ENCODE measurements at places on chromosomes 12 and 14. TPM values are rescaled to one million over a fixed set of nuclear protein-coding genes. Genes with fewer than 3 reads are reported as not detected.

DNA sequence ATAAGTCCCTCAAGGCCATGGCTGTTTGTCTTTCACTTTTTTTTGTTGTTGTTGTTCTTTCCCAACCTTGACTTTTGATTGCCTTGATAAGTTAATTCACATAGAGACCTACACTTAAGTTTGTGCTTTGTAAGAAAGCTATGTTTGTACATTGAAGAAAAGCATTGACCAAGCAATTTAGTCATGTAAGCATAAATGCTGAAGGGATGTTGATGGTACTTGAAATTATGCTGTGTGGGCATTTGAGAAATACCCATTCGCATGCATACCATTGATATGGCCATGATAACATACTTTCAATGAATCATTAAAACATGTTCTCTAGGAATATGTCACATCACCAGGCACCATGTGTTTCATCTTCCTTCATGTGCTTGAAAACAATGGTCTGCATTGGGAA, 803.7 kb upstream of the TMEM132C start:
- DNase-seq, result no peak
- H3K27me3 ChIP-seq, result no peaks in the 10 kb centered on the region
- H3K4me1 ChIP-seq, result no peaks in the 10 kb centered on the region
- H3K36me3 ChIP-seq, result no peaks in the 10 kb centered on the region
- no peak overlapping the region for H3K27ac ChIP-seq
- H3K4me3 ChIP-seq, result no peak overlapping the region

- no peaks in the 10 kb centered on the region for H3K4me1 ChIP-seq
- no peaks in the 10 kb centered on the region for H3K36me3 ChIP-seq
- H3K27ac ChIP-seq, result no peak overlapping the region
- DNase-seq, result no peak
- no peak overlapping the region for H3K4me3 ChIP-seq
- no peaks in the 10 kb centered on the region for H3K27me3 ChIP-seq
Measured at GRCh38 chr14:31699809-31700208, 138.6 kb downstream of the NUBPL start.

DNA sequence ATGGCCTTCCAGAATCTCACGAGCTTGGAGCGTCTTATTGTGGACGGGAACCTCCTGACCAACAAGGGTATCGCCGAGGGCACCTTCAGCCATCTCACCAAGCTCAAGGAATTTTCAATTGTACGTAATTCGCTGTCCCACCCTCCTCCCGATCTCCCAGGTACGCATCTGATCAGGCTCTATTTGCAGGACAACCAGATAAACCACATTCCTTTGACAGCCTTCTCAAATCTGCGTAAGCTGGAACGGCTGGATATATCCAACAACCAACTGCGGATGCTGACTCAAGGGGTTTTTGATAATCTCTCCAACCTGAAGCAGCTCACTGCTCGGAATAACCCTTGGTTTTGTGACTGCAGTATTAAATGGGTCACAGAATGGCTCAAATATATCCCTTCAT, 92.2 kb downstream of the FLRT2 start:
- no peaks in the 10 kb centered on the region for H3K4me1 ChIP-seq
- H3K27me3 ChIP-seq, result no peaks in the 10 kb centered on the region
- no peak overlapping the region for H3K4me3 ChIP-seq

DNA sequence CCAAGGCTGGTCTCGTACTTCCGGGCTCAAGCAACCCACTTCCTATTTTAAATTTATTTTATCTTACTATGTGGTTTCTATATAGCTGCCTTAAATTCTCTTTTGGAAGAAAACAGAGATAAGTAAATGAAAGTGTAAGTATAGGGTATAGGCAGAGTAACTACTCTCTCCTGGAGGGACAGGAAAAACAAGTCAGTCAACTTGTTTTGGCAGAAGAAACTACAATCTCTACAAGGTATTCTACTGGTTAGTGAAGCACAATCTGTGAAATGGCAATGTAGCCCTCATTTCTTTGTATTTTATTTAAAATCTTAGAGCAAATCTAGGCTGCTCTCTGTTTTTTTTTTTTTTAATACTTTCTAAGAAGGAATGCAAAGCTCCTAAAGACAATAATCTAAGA, 55.4 kb downstream of the UBR7 start:
- H3K36me3 ChIP-seq, result peaks cover 42% of the 10 kb centered on the region
- H3K4me3 ChIP-seq, result no peak overlapping the region
- H3K27ac ChIP-seq, result no peak overlapping the region
- no peak for DNase-seq
- no peaks in the 10 kb centered on the region for H3K27me3 ChIP-seq

DNA sequence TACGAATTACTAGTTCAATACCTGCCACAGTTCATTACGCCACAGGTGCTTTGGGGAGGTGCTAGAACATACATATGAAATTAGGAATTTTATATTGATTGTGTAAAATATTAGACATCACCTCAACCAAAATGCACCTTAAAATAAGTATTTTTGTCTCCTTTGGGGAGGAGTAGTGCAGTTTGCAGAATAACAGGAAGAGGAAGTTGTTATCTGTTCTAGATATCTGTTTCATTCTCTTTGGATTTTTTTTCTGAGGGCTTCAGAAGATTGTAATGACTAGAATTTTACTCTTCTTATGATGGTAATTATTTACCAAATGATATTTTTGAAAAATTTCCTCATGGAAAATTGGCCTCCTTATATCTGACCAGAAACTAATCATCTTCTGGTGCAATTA, 9.9 kb upstream of the GYS2 start:
- H3K4me1 ChIP-seq, result peaks cover 16% of the 10 kb centered on the region
- H3K27ac ChIP-seq, result no peak overlapping the region
- no peaks in the 10 kb centered on the region for H3K36me3 ChIP-seq

GRCh38 chr14:70358631-70359030, 852 bp downstream of the COX16 start:
- peaks cover 22% of the 10 kb centered on the region for H3K4me1 ChIP-seq
- no peaks in the 10 kb centered on the region for H3K27me3 ChIP-seq
- peak overlapping the region; percentile 84 for H3K27ac ChIP-seq
- H3K4me3 ChIP-seq, result peak overlapping the region; percentile 82
- no peak for DNase-seq
- no peaks in the 10 kb centered on the region for H3K36me3 ChIP-seq

GRCh38 chr14:50936882-50937281, 7.4 kb downstream of the PYGL start:
- DNase-seq, result no peak
- peaks cover 18% of the 10 kb centered on the region for H3K36me3 ChIP-seq
- H3K4me3 ChIP-seq, result no peak overlapping the region
- H3K27ac ChIP-seq, result no peak overlapping the region
- no peaks in the 10 kb centered on the region for H3K4me1 ChIP-seq
- no peaks in the 10 kb centered on the region for H3K27me3 ChIP-seq

DNA sequence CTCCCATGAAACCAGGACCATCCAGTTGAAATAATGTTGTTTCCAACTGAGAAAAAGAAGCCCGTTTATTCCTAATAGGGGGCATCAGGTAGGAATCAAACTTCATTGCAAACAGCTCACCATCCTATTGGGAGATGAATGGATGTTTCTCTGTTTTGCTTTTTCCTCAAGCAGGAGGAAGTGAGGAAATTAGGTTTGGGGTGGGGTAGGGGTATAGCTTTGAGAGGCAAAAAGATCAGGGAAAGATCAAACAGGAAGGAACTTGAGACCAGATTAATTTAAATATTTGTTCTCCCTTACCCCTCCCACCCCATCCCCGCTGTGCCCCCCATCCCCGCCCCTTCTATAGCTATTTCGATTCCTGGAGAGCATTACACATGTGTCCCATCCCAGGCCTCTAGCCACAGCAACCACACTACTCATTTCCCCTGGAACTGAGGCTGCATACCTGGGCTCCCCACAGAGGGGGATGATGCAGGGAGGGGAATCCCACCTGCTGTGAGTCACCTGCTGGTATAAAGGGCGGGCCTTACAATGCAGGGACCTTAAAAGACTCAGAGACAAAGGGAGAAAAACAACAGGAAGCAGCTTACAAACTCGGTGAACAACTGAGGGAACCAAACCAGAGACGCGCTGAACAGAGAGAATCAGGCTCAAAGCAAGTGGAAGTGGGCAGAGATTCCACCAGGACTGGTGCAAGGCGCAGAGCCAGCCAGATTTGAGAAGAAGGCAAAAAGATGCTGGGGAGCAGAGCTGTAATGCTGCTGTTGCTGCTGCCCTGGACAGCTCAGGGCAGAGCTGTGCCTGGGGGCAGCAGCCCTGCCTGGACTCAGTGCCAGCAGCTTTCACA, at the start of gene IL23A:
Gene IL23A, plus strand, starts transcription at position 577 of the 850 bp plus-strand sequence. Its CDS starts 161 bp downstream, at position 738.
- DNase-seq, result no peak
- no peak within 1 kb of the TSS for H3K4me3 ChIP-seq
- peaks cover 24% of the 10 kb centered on the region for H3K4me1 ChIP-seq
- peak within 1 kb of the TSS; percentile 59 for H3K27ac ChIP-seq

GRCh38 chr12:94638521-94638920, 11.8 kb downstream of the TMCC3 start:
- H3K36me3 ChIP-seq, result no peaks in the 10 kb centered on the region
- DNase-seq, result no peak
- H3K27me3 ChIP-seq, result no peaks in the 10 kb centered on the region
- peaks cover 11% of the 10 kb centered on the region for H3K4me1 ChIP-seq

GRCh38 chr12:65725376-65725775, 98.9 kb upstream of the HMGA2 start:
- peaks cover 7% of the 10 kb centered on the region for H3K4me1 ChIP-seq
- no peak for DNase-seq
- peaks cover 40% of the 10 kb centered on the region for H3K27me3 ChIP-seq
- H3K27ac ChIP-seq, result no peak overlapping the region
- H3K36me3 ChIP-seq, result no peaks in the 10 kb centered on the region

- H3K27ac ChIP-seq, result no peak overlapping the region
- peaks cover 48% of the 10 kb centered on the region for H3K27me3 ChIP-seq
- H3K4me1 ChIP-seq, result no peaks in the 10 kb centered on the region
- no peaks in the 10 kb centered on the region for H3K36me3 ChIP-seq
Measured at GRCh38 chr14:56821177-56821576, 10.9 kb upstream of the OTX2 start.

GRCh38 chr12:57208631-57209282, 7.8 kb upstream of the NXPH4 start:
- H3K4me3 ChIP-seq, result no peak overlapping the region
- H3K36me3 ChIP-seq, result peaks cover 90% of the 10 kb centered on the region
- H3K27ac ChIP-seq, result no peak overlapping the region
- H3K4me1 ChIP-seq, result peaks cover 11% of the 10 kb centered on the region

Gene NT5DC3
- 4.0 TPM for total RNA-seq

Gene GPR137C
- 0.97 TPM for total RNA-seq

Gene CFAP251
- 8.2 TPM for total RNA-seq

Gene MDP1
- 13.3 TPM for total RNA-seq

Gene OR6C2
- not detected for total RNA-seq
